Stimulated activated CD4-positive, alpha-beta T cell treated with anti-CD3 and anti-CD28 coated beads, Interleukin-15, amount 100 ng/mL, for 1 hour (primary cell): ENCODE measurements at places on chromosomes 2 and 18.

DNA sequence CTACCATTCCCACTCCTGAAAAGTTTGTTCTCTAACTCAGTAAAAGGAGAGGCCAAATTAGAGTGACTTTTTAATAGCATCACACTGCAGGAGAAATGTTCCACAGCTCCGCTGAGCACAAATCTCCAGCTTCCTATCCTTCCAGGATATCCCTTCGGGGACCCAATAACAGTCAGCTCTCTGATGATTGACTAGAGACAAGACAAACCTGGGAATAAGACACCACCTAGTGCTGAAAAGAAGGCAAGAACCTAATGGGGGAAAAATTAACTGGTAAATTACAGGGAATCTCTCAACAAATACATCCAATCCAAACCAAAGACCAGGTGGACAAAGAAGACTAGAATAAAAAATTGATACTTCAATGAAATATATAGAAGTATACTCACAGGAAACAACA, 977.1 kb upstream of the SOX11 start:
- DNase-seq = no peak

- DNase-seq = no peak
Measured at GRCh38 chr2:53127061-53127650, 640.4 kb upstream of the CHAC2 start.

- DNase-seq = peak; percentile 25
Measured at GRCh38 chr2:12717191-12718014, 667 bp downstream of the TRIB2 start.

DNA sequence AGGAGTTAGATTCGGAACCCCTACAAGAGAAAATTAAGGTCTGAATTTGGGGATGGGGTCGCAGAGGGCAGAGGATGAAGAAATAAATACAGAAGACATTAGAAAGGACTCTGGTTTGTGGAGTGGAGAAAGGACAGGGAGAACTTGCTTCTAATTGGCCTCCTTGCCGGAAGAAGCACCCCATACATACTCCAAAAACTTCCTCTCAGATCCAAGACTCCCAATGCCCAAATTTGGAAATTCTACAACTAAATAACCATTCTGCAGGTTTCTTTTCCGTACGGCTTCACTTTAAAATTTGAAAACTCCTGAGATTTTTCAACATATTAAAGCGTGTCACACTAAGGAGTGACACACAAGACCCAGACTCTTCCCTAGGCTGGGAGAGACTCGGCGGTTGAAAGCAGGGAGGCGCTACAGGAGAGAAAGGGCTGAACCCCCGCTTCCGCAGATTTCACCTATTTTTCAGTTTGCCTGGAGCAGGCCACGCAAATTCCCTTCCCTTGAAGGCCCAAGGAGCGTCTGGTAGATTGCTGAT, 478 bp downstream of the CLHC1 start:
- DNase-seq = no peak
